ENCODE measurements at places on chromosomes 3 and 15.

DNA sequence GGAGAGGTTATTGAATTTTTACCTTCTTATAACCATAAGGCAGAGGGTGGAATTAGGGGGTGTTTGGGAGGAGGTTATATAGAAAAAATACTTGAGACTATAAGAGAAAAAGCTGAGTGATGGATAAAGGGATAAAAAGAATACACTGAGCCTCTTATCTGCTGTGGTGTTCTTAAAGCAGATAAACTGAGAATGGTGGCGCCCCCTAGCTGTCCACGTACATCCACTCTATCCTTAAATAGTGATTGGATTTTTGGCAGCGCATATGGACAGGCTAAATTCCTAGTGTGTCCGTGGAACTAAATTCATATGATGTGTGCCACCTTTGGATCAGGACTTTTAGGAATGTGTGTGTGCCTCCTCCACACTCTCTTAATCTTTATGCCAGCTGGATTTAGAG, 121.1 kb downstream of the OXSM start:
- DNase-seq, result peak; percentile 17

DNA sequence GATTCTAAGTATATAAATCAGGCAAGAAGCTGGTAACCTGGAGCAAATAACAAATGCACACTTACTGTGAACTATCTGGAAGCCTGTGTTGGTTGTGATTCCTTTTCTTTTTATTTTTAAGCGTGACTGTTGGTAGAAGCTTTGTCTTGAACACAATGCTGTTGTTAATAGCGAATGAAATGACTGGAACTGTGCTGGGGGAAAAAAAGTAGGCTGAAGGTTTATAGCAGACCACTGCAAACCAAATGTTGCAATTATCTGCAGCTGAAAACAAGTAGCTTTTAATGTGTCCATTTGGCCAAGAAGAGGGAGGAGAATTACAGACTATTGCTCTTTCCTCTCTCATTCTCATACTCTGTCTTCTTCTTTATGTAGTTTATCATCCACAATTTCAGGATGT, 184.5 kb upstream of the DNAJC19 start:
- DNase-seq, result no peak

GRCh38 chr15:97473627-97474026, 486.9 kb upstream of the ARRDC4 start:
- no peak for DNase-seq

GRCh38 chr3:17040322-17040989, 155.7 kb downstream of the PLCL2 start:
- no peak for DNase-seq

GRCh38 chr15:91733661-91734060, 119.8 kb upstream of the SLCO3A1 start:
- no peak for DNase-seq

- no peak for DNase-seq
These were observed 46.0 kb downstream of the FSIP1 start for GRCh38 chr15:39736412-39737195.

GRCh38 chr15:75836959-75837334, 6.3 kb upstream of the UBE2Q2 start:
- DNase-seq, result no peak

DNA sequence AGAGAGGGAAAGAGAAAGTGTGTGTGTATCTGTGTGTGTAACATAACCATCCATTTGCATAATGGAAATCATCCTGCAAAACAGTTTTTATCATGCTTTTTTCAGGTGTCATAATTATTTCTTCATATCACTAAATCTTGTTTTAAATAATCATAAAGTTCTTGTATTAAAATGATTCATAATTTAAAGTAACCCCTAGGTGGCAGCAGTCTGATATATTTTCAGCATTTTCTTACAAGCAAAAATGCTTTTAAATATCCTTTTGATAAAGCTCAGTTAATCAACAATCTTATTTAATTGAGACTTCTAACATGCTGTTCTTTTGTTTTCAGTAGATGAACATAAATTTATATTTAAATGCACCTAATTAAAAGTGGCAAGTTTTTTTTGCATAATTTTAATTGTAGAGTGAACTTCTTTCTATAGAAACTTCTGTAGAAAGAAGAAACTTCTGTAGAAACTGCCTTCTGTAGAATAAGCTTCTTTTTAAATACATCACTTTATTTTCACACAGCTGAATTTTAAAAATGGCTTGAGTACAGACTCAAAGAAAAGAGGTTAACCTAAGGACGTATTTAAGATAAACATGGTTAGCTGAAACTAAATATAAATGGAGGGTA, 72.5 kb downstream of the OPA1 start:
- DNase-seq, result peak; percentile 14

- DNase-seq, result no peak
These were observed 10.3 kb downstream of the ATG7 start for GRCh38 chr3:11282250-11283138.

DNA sequence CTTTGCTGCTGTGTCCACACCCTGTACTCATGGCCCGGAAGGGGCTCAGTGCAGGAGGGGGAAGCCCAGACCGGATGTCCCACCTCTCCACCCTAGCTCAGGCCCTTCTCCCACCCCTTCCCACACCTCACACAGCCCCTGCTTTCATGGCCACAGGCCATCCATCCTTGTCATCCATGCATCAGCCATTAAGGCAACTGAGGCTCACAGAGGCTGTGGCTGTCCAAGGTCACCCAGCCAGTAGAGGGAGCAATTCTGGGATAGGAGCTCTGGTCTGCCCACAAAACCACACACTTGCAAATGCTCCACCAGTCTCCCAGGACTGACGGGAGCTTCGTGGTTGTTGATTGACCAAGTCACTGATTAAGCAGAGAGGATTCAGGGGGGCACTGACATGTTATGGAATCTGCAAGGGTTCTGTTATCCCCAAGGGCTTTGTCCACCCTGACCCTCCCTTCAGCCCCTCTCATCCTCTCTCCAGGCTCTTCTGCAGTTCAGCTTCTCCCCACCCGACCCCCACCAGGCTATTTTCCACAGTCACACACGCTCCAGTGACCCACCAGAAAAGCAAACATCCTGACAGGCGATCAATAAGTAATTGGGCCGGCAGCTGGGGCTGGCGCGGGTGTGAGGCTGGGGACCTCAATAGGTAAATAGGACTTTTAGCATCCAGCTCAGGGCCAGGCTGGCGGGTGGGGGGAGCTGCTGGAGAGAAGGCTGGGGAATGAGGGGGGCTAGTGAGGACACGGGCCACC, 15.1 kb downstream of the LINGO1 start:
- DNase-seq, result no peak

GRCh38 chr3:31482493-31483200, 50.1 kb upstream of the STT3B start:
- DNase-seq, result no peak

GRCh38 chr3:65436580-65436979, 602.1 kb downstream of the MAGI1 start:
- no peak for DNase-seq

GRCh38 chr3:186670155-186670554, 4.3 kb downstream of the HRG start:
- DNase-seq, result no peak

Measured in germinal center (tissue), 1 donor.